ENCODE measurements at places on chromosomes 6 and 20.

DNA sequence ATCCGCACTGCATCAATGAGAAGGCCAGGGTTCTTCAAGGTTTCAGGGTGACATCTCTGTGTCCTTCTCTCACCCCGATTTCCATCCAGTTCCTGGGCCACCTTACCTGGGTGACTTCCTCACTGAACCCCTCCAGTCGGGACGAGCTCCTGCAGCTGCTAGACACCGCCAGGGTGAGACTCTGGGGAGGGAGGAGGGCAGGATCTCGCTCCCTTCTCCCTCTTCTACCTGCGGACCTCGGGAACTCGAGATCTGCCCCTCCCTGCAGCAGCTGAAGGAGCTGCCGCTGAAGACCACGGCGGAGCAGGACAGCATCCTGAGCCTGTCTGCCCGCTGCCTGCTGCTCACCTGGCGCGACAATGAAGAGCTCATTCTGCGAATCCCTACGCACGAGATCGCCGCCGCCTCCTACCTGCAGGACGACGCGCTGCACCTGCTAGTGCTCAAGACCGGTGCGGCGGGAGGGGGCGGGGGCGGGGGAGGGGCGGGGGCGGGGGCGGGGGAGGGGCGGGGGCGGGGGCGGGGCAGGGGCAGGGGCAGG lies 7.5 kb downstream of the CCM2L start:
- DNase-seq = no peak

- no peak for DNase-seq
Observed at GRCh38 chr6:161901740-161902426, 628.0 kb upstream of the AGPAT4 start.

- no peak for DNase-seq
Observed at GRCh38 chr6:146590492-146590891, 8.3 kb upstream of the ADGB start.

DNA sequence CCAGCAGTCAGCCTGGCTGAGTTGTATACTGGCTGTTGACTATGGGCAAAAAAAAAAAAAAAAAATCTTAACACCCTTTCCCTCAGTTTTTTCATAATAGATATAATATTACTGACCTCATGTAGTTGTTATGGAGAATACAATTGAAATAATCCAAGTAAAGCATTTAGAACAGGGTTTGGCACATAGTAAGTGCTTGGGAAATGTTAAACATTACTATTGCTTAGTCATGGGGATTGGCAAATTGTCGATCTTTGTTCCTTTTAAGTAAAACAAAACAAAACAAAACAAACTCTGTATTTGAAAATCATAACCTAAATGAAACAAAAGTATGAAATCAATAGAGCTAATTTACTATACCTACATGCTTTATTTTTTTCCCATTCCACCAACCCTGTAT lies 458.4 kb downstream of the GRIK2 start:
- DNase-seq = no peak

GRCh38 chr20:17622851-17623508 lies 53.1 kb downstream of the DSTN start:
- DNase-seq = no peak

DNA sequence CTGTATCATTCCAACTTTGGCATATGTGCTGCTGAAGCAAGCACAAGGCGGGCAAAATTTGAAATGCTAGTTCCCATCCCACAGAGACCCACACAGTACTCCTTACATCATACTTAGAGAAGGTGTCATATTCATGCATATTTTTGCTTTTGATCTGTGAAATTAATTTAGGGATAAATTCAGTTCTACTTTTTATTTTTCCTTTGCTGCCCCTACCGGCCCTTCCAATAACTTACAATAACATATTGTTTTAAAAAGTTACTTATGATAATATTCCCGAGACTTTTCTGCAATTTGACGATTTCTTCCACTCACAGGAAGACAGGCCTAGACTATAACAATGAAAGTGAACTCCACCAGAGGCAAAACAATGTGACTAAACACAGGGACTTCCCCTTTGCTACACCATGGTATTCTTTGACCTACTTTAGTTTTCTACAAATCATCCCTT lies 35.0 kb downstream of the SESN1 start:
- DNase-seq = no peak

GRCh38 chr20:53080969-53081871 lies 109.1 kb downstream of the TSHZ2 start:
- DNase-seq = no peak

DNA sequence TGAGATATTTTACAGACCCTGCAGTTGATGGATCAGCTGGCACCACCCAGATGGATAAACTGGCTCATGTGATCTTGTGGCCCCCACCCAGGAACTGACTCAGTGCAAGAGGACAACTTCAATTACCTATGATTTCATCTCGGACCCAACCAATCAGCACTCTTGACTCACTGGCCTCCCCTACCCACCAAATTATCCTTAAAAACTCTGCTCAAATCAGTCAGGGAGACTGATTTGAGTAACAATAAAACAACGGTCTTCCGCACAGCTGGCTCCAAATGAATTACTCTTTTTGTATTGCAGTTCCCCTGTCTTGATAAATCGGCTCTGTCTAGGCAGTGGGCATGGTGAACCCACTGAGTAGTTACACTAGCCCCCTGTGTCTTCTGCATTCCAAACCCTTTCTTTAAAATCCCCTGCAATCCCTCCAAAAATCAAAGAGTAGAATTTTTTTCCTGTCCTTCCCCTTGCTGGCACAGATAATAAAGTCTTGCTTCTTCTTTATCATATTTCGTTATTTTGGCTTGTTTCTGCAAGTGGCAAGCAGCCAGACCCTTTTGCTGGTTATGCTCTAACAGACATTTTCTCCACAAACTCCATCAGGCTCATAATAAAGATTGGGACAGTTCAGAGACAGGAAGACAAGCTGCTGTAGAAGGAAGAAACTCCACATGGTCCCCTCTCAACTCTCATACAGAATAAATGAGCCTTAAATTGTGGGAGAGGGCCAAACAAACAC lies 48.3 kb downstream of the OR2B6 start:
- no peak for DNase-seq

DNA sequence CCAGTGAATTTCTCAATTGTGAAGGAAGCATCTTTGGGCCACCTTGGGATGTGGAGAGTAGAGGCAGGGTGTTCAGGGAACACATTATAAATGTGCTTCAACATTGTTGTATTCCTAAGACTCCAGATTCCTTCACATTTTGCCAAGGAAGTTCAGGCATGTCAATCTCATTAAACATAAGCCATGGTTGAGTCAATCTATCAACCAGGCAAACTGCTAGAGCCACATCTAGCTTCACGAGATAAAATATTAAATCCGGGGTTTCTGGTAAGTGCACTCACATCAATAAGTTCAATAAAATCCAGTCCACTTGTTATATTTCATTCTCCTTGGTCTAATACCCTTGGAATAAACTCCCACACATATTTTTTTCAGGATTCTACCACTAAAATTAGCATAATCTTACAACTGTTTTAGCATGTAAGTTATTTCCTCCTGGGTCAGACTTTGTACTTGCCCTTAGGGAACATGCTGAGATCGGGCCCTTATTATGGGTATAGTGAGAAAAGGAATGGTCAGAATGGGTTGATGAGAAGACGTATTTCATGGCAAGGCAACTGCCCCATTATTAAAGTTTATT lies 93.6 kb downstream of the ADTRP start:
- DNase-seq = no peak

DNA sequence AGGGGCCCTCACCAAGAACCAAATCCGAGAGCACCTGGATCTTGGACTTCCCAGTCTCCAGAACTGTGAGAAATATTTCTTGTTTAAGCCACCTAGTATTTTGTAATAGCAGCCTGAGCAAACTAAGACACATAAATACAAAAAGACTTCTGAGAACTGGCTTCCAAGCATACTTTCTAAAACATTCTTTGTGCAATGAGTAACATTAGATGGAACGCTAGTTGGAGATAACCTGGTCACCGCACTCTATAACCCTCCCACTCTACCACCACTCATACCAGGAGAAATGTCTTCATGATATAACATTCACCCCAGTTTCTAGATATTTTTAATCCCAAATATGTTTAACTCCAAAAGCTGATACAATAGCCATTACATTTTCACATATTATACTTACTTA lies 169.5 kb upstream of the THEMIS start:
- no peak for DNase-seq

GRCh38 chr6:16476861-16477260 lies 238.5 kb downstream of the GMPR start:
- no peak for DNase-seq

GRCh38 chr6:64732888-64733287 lies 974.1 kb downstream of the EYS start:
- no peak for DNase-seq

DNA sequence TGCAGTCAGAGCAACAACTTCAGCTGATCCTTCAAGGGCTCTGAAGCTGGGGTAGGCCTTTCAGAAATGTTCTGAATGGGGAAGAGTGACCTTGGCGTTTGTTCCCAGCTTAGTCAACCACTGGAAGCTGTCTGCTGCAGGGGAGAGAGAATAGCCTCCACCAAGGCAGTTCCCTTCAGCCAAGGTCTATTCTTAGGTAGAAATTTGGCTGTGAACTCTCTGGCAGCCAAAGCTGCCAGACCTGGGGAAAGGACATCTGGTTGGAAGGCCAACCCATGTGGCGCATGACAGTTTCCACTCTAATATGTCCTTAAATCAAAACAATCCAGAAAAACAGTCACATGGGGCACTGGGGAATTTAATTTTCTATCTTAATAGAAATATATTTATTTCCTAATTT lies 60.1 kb downstream of the FBXO5 start:
- DNase-seq = no peak
